ENCODE measurements at places on chromosomes 7 and 10. TPM values are rescaled to one million over a fixed set of nuclear protein-coding genes. Genes with fewer than 3 reads are reported as not detected.

DNA sequence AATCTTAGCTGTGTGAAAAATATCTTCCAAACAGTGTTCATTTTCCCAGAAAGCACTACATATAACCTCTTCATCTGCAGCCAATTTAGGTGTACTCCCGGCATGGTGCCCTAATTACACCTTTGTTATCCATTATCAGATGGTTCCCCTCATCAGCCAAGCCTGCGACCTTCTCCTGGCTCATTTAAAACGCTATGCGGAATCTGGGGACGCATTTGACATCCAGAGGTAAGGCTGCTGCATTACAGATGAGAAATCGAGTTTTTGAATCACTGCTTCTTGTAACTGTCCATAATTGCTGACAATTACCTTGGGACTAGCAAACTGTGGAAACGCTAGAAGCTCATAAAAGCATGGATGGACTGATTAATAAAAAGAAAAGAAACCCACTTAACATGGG is 109.5 kb downstream of the PARP12 start:
- DNase-seq, result no peak

- DNase-seq, result no peak
Measured at GRCh38 chr7:40865441-40866233, 730.8 kb downstream of the SUGCT start.

Gene CASP7
- 29.0 TPM for total RNA-seq

- DNase-seq, result no peak
Measured at GRCh38 chr7:19101909-19102308, 15.5 kb downstream of the TWIST1 start.

DNA sequence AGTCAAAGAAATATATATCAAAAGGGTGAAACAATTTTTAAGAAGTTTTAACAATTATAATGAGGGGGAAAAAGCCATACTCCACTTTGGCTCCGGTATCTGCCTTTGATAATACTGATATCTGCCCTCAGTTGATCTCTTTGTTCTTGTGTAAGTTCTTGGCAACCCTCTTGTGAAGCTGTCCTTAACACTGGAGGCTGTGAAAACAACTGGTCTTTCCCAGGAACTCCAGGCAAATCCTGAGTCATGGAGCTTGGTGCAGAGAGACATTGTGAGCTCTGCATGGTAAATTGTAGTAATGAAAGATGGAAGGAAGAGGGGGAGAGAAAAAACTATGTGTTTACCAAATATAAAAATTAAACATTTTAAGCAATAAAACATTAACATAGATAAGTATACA is 11.9 kb upstream of the ERVW-1 start:
- no peak for DNase-seq

Gene TMEM60
- 16.2 TPM for total RNA-seq

All from epithelial cell of proximal tubule (primary cell).